ENCODE measurements at places on chromosomes 5 and 9.

DNA sequence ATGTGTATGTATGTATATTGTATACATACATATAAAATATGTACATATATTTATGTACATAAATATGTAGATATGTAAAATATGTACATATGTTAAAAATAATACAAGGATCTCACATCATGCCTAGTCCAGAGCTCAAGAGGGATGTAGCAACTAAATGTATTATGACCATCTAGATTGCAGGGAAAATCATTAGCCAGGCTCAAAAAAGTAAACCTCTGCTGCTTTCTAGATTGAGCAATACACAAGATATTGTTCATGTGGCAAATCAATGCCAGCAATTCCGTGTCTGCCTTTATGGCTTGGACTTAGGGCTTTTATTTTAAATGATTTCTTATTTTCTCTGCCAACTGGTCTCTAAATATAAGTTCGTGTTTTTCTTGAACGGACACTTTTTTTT lies 65.2 kb downstream of the RAI14 start:
- no peak for DNase-seq

- DNase-seq, result no peak
Observed at GRCh38 chr9:18676525-18676924, 202.6 kb downstream of the ADAMTSL1 start.

- DNase-seq, result no peak
Observed at GRCh38 chr9:110599468-110599867, 19.9 kb upstream of the SVEP1 start.

- no peak for DNase-seq
Observed at GRCh38 chr5:149387982-149388381, 8.9 kb upstream of the IL17B start.

DNA sequence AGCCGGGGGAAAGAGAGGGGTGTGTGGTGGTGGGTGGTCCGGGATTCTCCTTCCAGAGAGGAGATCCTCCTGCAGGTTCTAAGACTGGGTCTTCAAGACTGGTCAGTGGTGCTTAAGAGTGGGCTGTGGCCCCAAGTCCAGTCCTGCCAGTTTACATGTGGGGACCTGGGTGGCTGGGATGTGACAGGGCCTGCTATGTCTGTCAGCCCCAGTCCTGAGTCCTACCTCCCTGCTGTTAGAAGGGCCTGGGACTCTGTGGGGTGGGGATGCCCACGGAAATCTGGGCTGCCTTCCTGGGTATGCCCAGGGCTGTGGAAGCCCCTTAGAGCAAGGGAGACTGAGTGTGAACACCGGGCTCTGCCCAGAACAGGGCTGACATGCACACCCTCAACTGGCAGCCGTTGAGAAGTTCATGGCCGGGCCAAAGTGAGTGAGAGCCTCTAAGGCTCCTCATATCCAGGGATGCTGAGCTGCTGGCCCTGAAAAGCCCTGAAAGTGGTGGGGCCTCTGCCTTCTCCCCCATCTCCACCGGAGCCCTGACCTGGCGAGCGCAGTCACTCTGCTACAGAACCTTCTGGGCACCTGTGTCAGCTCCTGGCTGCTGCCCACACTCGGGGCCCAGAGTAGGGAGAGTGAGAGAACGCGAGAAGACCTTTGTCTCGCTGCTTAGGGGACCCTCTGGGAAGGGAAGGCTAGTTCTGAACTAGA lies 1.7 kb downstream of the PHF2 start:
- no peak for DNase-seq

DNA sequence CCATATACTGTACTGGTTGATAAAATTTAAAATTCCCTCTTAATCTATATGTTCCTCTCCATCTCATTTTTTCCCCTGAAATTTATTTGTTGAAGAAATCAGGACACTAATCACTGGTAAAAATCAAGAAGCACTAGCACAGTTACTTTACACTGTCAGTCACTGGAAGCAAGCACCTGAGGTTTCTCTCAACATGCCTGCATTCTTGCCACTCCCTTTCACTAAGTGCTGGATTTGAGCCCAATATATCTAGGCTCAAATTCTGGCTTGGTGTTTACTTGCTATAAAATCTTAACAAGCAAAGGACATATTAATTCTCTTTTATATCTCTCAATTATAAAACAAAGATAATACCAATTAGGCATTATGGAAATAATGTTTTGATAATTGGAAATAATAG lies 58.6 kb downstream of the DIAPH1 start:
- no peak for DNase-seq

GRCh38 chr5:110439296-110439695 lies 287.2 kb downstream of the TMEM232 start:
- DNase-seq, result no peak

- no peak for DNase-seq
Observed at GRCh38 chr9:11318946-11319345, 706.1 kb upstream of the PTPRD start.

GRCh38 chr5:87705876-87706275 lies 293.1 kb upstream of the CCNH start:
- DNase-seq, result no peak

GRCh38 chr9:35882263-35882848 lies 12.2 kb upstream of the OR13J1 start:
- peak; percentile 73 for DNase-seq

- DNase-seq, result no peak
Observed at GRCh38 chr5:157067005-157067404, 8.1 kb upstream of the HAVCR1 start.

GRCh38 chr9:136604823-136605525 lies 57.7 kb upstream of the EGFL7 start:
- DNase-seq, result no peak

DNA sequence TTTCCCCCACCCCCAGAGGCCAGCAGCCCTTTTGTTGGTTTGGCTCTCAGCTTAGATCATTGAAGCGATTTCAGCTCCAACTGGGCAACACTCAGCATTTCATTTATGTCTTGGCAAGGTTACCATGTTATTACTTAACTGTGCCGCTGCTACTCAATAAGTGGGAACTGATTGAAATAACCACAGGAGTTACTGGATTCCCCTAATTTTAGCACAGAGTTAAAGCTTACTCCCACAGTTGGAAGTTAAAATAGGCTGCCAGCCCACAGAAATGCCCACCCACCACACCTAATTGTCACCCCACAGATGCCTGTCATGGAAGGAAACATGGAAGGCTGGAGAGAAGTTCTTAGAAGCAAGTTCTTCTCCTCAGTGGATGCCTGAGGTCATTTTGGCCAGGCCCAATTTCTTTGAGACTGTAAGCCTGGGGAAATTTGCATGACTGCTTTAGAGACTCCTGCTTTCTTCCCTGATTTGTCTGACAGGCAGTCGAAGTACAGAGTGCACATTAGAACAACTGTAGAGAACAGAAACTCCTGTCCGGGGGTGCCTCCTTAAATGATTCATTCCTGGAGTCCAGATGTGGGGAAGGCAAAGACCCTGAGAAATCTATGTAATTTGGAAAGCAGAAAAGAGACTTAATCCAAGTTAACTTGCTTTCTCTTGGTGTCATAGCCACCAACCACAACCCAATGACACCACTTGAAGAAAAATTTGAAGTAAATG lies 370.0 kb downstream of the ZSWIM6 start:
- no peak for DNase-seq

- DNase-seq, result no peak
Observed at GRCh38 chr9:87382900-87383299, 114.8 kb upstream of the DAPK1 start.

DNA sequence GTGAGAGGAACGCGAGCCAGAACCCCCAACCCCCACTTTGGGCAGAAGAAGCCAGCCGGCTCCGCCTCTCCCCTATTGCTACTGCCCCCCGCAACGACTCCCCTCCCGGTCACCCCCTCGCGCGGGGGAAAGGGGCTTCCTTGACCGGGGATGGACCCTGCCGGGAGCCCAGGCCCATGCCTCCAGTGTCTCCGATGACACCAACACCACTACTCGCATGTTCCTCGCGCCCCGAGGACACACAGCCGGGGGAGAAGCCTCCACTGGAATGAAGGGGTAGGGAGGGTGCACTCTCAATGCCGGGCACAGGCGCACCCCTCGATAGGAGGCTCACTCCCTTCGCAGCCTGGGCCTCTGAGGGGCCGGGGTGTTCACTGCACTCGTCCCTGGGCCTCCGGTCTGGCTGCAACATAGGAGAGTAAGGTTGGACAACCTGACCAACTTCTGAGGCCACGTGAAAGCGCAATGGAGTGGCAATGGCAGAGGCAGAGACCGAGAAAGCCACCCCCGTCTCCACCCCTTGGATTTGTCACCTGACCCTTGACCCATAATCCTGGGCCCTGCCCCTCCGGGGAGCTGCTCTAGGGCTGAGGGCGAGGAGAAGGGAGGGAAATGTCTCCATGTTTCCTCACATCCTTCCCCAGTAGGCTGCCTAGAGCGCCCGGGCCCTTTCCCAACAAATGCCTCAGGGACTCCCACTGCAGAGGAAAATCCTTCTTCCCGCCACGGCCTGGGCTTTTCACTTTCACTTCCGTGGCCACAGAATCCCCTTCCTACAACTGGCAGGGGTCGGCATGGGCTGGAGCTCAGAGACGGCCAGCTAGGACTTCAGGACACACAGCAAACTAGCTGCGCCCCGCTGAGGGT lies 1.1 kb upstream of the CNTFR start:
- no peak for DNase-seq

- no peak for DNase-seq
Observed at GRCh38 chr5:143040622-143041021, 270.4 kb downstream of the ARHGAP26 start.

- DNase-seq, result peak; percentile 64
Observed at GRCh38 chr9:89153232-89154017, 25.2 kb downstream of the SHC3 start.

- DNase-seq, result no peak
Observed at GRCh38 chr5:17434982-17435381, 63.0 kb upstream of the TAF11L2 start.

GRCh38 chr5:124103671-124104070 lies 591.7 kb downstream of the CSNK1G3 start:
- DNase-seq, result no peak

DNA sequence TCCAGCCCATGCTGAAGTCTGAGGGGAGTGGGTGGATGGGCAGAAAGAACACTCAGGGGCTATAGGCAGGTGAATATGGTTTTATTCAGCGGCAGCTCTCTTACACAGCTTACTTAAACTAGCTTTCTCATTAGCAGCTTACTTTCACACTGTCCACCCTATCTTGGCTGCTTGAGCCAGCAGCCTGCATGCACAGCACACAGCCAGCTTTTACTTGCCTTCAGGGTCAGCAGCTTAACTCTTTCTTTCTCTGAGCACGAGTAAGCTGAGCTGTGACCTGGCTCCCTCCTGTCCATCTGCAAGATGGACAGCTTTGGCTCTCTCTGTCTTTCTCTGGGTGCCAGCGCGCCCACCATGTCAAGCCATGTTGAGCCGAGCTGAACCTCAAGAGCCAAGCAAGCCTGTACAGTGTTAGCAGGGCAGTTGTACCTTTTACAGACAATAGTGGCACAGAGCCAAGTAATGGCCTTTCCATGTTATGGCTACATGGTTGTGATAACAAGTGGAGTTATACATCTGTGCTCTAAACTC lies 1054.9 kb downstream of the PTPRD start:
- no peak for DNase-seq

- DNase-seq, result no peak
Observed at GRCh38 chr5:159928122-159928909, 12.0 kb downstream of the ADRA1B start.

- no peak for DNase-seq
Observed at GRCh38 chr5:171848486-171848885, 62.9 kb downstream of the SMIM23 start.

- DNase-seq, result no peak
Observed at GRCh38 chr5:61477788-61478187, 145.7 kb downstream of the ZSWIM6 start.

- DNase-seq, result no peak
Observed at GRCh38 chr5:124061663-124062062, 549.7 kb downstream of the CSNK1G3 start.

DNA sequence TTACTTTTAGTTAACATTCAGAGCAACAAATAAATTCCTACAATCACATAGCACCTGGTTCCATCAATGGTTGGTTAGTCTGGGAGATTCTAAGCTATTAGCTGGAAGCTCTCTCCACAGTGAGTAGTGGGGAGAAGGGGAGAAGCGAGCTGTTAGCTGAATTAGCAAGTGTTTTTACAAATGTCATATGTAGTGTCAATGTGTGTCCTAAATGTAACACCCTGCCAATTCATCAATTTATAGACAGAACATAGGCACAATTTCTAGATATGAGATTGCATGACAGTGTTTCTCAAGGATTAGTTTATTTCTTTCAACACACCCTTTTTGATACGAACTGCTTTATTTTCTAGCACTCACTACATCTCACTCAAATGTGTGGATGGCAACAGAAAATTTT lies 349.0 kb downstream of the PDE4D start:
- no peak for DNase-seq

GRCh38 chr5:53288511-53288910 lies 179.0 kb upstream of the MOCS2 start:
- DNase-seq, result no peak

- DNase-seq, result peak; percentile 55
Observed at GRCh38 chr5:62576570-62577170, 1.9 kb upstream of the LRRC70 start.
